Skin of body (tissue), 3 donors: ENCODE measurements at places on chromosomes 4 and X.

DNA sequence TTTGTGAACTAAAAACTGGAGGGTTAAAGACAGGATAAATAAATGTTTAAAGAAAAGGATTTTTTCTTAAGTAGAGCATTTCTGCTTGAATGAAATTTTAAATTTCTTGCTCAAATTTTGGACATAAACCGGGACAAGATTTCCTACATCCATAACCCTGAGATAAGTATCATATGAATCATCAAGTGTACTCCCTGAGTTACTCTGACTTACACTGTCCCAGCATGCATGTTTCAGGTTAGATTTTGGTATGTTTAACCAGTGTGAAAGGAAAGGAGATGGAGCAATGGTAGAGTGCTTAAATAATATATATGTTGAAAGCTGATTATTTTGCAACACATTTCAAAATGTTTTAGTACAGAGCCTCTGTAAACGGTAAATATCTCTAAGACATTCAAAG lies 175.2 kb downstream of the ADGRL3 start:
- no peak for DNase-seq

DNA sequence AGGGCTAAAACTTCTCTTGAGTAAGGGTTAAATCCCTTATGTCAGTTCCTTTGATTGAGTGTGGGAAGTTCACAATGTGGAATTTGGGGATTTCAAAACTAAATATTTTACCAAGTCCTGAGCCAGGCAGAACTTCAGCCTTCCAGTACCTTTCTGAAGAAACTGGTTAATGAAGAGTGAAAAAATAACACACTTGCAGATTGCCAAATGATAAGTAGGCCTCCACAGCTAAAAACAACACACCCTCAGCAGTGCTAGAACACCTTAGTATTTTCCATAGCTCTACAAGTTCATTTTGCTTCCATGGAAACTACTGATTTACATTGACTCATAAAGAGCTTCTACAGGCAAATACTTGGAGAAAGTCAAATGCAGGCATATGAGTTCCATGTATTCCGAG lies 326.8 kb downstream of the ZNF674 start:
- DNase-seq, result no peak

- no peak for DNase-seq
Observed at GRCh38 chr4:17781300-17782287, at the start of gene FAM184B. FAM184B (minus strand) TSS chr4:17781621; CDS start chr4:17781299, 322 bp downstream.

GRCh38 chr4:163063891-163064290 lies 102.8 kb downstream of the NAF1 start:
- DNase-seq, result no peak
